Stimulated activated CD8-positive, alpha-beta memory T cell treated with anti-CD3 and anti-CD28 coated beads, Interleukin-2, amount 100 ng/mL, for 1 hour (primary cell): ENCODE measurements at places on chromosomes 7 and 10.

GRCh38 chr10:69976795-69977546, 75.7 kb upstream of the MACROH2A2 start:
- no peak for DNase-seq

- no peak for DNase-seq
Measured at GRCh38 chr7:121420976-121421375, 24.9 kb upstream of the FAM3C start.

GRCh38 chr10:79057481-79058275, 11.1 kb upstream of the ZMIZ1 start:
- no peak for DNase-seq

DNA sequence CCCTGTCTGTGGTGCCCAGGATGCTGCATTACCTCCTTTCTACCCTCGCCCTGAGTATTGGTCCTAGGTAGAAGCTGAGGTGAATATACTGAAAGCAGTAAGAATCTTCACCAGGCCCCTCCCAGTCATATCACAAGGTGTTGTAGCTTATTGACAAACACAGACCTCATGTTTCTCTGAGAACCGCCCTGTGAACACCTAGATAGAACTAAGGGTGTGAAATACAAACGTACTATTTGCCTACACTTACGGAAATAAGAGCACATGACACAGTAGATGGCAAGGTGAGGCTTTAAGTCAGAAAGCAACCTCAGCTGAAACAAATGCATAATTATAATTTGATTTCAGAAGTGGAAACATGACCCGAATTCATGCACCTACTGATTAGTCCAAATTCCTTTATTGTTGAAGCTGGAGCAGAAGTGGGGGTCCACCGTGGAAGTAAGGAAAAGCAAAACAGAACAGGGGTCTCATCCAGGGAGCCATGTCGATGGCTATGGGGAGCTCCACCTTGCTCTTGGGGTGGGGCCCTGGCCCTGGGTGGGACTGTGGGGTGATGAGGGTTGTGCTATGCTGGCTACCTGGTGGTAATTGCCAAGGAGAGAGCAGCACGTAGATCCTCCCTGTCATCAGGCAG, at the start of gene NPSR1:
NPSR1 (plus strand) TSS at position 587 of the 637 bp plus-strand sequence. CDS start 195 bp downstream, outside the sequence.
- DNase-seq: no peak

DNA sequence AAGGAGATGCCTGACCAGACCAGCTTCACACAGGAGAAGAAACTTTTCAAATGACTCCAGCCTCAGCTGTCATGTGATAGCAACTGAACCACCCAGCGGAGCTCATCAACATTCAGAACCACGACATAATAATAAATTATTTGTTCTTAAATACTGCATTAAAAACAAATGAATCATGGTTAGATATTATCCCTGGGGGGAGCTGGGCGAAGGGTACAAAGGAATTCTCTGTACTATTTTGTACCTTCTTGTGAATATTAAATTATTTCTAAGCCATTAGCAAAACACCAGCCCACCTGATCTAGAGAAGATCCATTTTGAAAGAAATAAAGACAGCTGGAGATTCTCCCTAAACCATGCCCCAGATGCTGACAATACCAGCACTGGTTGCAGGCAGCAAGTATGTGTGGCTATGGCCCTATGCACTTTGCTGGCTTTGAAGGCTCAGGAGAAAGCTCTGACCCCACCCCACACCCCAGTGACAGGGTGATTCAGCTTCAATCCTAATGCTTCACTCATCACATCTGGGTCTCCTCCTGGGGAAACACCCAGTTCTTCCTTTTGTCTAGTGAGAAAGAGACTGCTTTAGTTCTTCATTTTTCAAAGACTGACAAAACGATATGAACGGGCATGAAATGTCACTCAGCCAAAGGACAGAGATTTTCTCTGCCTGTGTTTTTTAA, 45.5 kb upstream of the NKX2-3 start:
- DNase-seq: no peak

DNA sequence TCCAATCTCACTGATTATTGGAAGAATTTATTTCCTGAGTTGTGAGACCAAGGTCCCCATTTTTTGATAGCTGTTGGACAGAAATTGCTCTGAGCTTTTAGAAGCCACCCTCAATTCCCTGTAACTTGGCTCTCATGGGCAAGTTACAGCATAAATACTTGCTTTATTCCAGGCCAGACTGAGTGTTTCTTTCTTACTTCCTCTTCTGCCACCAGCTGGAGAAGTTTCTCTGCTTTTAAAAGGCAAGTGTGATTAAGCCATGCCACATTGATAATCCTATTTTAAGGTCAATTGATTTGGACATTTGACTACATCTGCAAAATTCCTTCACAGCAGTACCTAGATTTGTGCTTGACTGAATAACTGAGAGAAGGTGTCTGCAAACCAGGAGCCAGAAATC, 14.1 kb upstream of the TAS2R41 start:
- no peak for DNase-seq

- no peak for DNase-seq
Measured at GRCh38 chr7:129655811-129656210, 44.3 kb downstream of the NRF1 start.

DNA sequence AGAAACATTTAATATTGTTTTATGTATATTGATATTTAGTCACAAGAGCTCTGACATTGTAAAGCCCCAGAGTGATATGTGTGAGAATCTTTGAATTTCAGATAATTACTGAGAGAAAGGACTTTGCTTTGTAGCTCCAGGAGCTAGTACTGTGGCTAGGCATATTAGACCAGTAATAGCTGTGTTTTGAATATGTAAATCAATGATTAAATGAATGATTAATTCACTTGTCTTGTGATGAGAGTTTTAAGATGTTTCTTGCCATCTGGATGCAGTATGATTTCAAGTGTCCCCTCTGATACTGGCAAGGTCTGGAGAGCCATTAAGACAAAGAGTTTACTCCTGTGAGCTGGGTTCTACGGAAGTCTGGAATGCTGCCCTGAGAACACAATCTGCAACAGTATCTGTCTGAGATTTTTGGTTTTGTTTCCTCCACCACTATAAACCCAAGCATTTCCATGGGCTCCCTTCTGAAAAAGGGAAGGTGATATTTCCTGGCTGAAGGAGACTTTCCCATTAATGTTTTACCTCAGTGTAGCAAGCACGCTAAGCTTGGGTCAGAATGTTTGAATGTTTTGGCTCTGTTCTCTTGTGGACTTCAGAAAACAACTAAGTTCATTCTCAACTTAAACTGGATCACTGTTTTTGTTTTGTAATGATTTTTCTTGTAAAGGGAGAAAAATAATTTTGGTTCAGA, 61.3 kb upstream of the BICC1 start:
- DNase-seq: no peak

DNA sequence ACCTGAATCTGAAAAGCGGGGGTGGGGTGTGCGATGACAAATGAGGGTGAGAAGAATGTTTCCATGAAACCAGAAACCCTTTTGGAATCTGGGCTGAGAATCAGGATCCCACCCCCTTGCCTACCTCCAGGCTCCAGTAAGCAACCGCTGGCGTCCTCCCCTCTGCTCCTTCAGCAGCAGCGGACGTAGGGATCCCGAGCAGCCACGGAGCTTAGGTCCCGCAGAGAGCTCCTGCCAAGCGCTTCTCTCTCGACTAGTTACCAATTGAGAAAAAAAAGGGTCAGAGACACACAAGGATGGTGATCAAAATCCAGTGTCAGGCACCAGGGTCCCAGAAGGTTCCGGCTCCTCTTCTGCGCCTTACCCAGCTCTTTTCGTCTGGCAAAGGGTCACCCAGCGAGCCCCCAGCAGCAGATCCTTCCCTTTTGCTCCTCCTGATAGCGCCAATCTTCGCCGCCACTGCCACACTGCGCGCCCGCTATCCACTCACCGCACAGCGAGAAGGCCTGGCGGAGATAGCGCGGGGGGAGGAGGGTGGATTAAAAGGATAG, 733.5 kb downstream of the ZWINT start:
- no peak for DNase-seq

DNA sequence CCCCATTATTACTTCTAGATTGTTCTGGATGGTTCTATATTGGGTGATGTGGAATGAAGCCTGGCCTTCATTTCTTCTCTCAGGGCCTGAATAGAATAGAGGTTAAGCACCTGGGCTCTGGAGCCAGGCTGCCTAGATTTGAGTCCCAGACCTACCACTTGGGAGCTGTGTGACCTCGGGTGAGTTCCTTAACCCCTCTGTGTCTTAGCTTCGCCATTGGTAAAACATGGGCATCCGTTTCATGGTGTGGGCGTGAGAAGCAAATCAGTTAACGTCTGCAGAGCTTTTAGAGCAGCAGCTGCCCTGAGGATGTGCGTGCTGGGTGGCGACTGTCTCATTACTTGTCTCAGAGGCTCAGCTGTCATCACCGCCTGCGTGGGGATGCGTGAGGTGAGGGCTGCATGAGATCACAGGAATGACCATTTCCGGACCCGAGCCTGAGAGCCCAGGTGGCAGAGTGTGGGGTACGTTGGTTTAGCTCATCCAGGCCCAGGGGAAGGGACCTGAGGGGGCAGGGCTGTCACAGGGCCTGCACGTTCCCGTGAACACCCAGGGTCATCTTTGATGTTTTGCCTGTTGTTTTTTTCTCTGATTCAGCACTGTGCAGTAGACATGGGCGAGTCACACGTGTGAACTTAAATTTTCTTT, 9.7 kb downstream of the AGAP3 start:
- DNase-seq: no peak

- no peak for DNase-seq
Measured at GRCh38 chr10:31102421-31102820, 70.8 kb upstream of the ZNF438 start.

- no peak for DNase-seq
Measured at GRCh38 chr7:79452032-79452494, 1.4 kb downstream of the MAGI2 start.

DNA sequence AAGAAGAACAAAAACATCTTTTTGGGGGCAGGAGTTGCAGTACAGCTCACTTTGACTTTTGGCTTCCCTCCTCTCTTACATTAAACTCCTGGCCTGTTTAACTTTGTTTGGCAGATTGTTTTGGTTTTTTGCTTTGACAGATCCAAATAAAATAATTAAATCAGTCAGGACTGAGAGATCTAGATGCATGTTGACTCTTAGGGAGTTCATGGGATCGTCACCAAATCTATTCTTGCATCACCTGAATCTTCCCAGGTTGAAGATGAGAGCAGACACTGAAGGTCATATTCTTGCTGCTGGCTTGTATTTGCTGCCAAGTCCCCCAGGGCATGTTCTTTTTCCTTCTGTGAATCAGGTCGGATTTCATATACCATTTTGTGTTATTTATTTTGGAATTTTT, 759.4 kb downstream of the CNTNAP2 start:
- no peak for DNase-seq
